ENCODE measurements at places on chromosomes 2 and 18.

GRCh38 chr2:105588581-105588980, 156.1 kb upstream of the NCK2 start:
- no peak for DNase-seq

DNA sequence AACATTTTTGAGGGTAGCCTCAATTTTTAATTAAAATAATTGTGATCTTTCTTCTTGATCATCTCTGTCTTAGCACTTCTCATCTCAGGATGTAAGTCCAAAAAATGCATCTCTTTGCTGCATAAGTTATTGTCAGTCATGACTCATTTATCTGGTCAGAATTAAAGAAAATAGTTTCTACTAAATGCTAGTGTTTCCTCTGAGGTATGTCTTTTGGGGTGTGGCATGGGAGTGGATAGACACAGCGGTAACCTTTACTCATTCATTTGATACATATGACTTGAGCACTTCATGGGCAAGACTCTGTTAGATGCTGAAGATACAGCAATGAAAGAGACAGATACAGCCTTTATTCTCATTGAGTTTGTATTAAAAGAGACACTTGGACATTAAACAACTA, 284.7 kb downstream of the IRS1 start:
- no peak for DNase-seq

- DNase-seq = no peak
These were observed 29.2 kb upstream of the OTOF start for GRCh38 chr2:26507088-26507487.

DNA sequence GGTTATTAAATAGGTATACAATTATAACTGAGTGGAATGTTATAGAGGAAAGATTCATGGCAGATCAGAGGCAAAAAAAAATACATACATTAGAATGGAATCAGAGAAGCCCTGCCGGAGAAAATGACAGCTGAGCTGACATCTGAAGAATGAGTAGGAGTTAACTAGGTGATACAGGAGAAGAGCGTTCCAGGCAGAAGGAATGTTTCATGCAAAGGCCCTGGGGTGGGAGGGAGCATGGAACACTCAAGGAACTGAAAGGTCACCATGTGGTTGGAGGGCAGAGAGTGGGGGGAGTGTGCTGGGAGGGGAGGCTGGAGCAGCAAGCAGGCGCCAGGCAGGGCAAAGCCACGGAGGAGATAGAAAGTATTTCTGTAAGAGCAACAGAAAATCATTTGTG, 31.6 kb upstream of the CDK5R2 start:
- no peak for DNase-seq

DNA sequence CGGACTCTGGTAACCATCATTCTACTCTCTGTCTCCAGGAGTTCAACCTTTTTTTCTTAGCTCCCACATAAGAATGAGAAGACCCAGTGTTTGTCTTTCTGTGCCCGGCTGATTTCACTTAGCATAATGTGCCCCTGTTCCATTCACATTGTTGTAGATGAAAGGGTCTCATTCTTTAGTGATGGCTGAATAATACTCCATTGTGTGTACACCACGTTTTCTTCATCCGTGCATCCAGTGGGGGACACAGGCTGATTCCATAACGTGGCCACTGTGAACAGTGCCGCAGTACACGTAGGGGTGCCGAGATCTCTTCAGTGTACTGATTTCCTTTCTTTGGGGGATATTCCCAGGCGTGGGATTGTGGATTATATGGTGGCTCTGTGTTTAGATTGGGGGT, 72.3 kb upstream of the NFATC1 start:
- DNase-seq = no peak

- peak; percentile 47 for DNase-seq
These were observed 88.8 kb downstream of the CDC42EP3 start for GRCh38 chr2:37582481-37583220.

- no peak for DNase-seq
These were observed 254.2 kb downstream of the AGPS start for GRCh38 chr2:177646791-177647190.

- no peak for DNase-seq
These were observed 145.5 kb upstream of the ITGA6 start for GRCh38 chr2:172281648-172282570.

- peak; percentile 76 for DNase-seq
These were observed 183.4 kb downstream of the MYO3B start for GRCh38 chr2:170361090-170361936.

GRCh38 chr18:38494065-38494464, 928.5 kb upstream of the CELF4 start:
- DNase-seq = no peak

DNA sequence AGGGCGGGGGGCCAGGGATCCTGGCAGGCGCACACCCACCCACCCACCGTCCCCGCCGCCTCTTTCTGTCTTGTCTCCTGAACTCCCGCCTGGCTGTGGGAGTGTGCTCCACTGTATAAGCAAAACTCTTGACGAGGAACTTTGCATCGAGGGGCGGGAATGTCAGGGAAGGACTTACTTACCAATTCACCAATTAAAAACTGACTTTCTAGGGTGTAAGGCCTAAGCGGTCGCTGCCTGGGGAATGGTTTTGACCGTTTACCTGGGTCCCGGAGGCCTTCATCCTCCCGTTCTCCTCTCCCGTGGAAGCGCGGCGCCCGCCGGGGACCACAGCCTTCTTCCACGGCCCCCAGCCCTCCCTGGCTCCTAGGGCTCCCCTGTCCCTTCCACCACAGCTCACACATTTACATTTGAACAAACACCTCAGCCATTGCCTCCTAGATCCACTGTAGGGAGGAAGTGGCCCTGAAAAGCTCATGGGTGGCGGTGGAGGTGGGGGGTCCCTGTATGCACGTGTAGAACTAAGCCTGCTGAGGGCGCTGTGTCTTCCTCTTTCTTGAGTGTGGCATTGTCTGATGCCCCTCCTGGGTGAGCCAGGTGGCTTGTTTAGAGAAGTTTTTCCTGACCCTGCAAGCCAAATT, 8.9 kb downstream of the ASIC4 start:
- DNase-seq = no peak

DNA sequence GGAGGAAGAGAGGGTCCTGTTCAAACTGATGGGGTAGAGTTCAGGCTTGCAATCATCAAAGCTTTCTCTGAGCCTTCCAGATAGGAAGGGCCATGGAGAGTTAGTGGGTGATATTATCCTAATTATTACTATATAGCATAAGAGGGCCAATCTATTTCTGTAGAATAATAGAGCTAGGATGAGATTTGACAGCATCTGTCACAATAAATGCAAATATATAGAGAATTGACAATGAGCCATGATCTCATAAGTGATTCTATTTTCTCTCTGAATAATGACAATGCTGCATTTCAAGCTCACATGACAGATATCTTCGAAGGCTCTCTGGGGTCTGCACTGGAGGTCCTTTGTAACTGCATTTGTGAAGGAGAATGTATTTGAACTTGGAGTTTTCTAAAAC, 521.9 kb upstream of the CELF4 start:
- DNase-seq = no peak

DNA sequence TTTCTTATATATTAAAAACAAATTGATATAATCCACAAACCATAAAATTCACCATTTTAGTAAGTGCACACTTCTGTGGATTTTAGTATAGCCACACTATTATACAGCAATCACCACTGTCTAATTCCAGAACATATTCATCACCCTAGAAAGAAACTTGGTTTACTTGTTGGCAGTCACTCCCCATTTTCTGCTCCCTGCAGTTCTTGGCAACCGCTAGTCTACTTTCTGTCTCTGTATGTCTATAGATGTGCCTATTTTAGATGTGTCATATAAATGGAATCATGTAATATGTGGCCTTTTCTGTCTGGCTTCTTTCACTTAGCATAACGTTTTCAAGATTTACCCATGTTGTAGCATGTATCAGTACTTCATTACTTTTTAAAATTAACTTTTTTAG, 5.7 kb downstream of the CKAP2L start:
- no peak for DNase-seq

- no peak for DNase-seq
These were observed 201.1 kb upstream of the FBXO11 start for GRCh38 chr2:48107326-48107925.

DNA sequence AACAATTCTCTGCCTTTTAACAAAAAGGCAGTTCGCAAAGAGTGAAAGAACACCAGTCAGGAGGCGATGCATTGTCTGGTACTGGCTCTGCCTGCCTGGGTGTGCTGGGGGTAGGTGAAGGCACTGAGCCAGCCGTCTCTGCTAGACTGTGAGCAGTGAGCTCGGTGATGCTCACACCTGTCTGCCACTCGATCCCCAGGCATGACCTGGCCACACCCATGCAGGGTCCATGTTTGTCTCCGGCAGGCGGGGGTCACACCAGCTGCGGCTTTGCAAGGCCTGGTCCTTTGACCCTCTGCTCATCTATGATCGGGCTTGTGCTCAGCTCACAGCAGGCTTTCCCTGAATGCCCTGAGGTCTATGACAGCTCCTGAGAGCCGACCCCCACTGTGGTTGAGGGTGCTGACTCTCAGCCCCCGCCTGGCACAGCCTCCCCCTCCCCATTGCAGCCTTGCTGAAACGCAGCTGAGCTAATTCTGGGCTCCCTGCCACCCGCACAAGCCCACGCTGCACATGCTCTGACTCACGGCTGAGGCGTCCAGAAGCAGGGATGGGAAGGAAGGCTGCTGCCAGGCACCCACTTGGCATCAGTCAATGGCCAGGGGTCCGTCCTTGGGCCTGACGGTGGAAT, 23.7 kb downstream of the CRACDL start:
- DNase-seq = no peak

DNA sequence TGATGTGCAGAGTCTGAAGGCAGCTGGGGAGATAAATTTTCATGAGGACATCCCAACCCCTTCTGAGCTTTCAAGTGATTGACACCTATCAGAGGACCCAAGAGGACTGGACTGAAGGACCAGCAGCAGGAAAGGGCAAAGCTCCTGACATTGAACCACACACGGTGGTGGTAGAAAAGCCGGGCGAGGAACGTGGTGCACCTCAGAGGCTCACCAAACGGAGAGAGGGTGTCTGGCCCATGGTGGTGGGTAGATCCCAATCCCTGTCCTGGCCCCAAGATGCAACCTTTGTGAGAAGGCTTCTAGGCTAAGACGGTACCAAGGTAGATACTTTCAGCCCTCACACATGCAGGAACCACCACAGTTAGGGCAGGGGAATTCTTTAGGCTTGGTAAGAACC, 52.1 kb downstream of the FRZB start:
- no peak for DNase-seq

All from natural killer cell (primary cell).